ENCODE measurements at places on chromosomes 5 and 9.

DNA sequence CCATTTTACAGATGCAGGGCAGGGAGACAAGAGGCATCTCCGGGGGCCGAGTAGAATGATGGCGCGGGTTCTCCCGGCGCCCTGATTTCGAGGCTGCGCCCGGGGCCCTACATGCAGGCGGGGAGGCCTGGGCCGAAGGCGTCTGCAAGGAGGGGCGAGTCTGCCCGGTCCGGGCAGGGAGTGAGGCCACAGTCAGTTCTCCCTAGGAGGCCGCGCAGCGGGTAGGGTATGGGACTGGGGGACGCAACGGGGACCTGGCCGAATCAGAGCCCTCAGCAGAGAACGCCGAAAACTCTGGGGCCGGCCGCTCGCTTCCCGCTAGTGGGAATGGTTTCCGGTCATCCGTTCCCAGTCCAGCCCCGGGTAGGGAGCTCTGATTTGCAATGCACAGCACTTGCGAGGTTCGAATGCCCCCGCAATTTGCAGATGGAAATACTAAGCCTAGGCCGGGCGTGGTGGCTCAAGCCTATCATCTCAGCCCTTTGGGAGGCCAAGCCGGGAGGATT, 6.4 kb downstream of the TLX3 start:
- DNase-seq = no peak

DNA sequence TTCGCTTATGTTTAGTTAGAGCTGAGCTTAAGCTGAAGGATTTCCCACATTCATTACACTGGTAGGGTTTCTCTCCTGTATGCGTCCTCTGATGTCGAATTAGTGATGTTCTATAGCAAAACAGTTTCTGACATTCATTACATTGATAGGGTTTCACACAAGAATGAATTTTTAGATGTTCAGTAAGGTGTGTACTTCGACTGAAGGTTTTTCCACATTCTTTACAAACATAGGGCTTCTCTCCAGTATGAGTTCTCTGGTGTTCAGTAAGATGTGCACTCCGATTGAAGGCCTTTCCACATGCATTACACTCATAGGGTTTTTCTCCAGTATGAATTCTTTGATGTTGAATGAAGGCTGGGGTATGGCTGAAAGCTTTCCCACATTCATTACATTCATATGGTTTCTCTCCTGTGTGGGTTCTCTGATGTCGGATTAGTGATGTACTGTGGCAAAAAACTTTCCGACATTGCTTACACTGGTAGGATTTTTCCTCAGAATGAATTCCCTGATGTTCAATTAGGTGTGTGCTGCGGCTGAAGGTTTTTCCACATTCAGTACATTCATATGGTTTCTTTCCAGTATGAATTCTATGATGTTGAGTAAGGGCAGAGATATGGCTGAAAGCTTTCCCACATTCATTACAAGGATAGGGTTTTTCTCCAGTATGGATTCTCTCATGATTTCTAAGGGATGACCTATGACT, 14.6 kb downstream of the ZNF883 start:
- DNase-seq = no peak

GRCh38 chr5:27814983-27815382, 776.6 kb upstream of the CDH9 start:
- DNase-seq = no peak

GRCh38 chr5:180620014-180620413, 28.7 kb upstream of the SCGB3A1 start:
- no peak for DNase-seq

DNA sequence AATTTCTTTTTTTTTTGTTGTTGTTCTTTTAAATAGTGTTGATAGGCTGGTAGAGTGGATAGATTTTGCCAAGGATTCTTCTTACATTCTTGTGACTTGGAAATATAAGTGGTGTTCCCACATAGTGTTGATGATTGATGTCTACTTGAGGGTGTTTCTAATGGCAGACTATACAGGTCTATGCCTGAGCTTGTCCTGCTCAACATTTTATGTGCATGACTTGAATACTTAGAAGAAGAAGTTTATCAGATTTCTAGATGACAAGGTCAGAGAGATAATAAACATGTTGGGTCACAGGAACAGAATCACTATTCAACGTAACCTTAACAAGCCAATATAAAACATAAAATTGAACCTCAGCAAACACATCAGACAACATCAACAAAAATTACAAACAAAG, 24.2 kb downstream of the XRCC4 start:
- DNase-seq = no peak

DNA sequence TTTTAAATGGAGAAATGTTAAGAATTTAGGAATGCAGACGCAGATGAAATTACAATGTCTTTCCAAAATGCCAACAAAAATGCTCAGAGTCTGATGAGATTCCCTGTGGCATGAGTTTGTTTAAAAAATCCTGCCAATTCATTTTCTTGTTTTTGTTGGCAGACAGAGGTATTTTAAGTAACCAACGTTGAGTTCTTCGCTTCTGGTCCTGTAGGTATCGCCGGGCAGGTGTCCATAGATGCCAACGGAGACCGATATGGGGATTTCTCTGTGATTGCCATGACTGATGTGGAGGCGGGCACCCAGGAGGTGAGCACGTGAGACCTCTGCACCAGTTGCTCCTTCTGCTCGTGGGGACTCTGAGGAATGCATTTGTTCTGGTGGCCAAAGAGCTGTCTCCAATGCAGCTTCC, 69.4 kb downstream of the NPR3 start:
- DNase-seq = no peak

DNA sequence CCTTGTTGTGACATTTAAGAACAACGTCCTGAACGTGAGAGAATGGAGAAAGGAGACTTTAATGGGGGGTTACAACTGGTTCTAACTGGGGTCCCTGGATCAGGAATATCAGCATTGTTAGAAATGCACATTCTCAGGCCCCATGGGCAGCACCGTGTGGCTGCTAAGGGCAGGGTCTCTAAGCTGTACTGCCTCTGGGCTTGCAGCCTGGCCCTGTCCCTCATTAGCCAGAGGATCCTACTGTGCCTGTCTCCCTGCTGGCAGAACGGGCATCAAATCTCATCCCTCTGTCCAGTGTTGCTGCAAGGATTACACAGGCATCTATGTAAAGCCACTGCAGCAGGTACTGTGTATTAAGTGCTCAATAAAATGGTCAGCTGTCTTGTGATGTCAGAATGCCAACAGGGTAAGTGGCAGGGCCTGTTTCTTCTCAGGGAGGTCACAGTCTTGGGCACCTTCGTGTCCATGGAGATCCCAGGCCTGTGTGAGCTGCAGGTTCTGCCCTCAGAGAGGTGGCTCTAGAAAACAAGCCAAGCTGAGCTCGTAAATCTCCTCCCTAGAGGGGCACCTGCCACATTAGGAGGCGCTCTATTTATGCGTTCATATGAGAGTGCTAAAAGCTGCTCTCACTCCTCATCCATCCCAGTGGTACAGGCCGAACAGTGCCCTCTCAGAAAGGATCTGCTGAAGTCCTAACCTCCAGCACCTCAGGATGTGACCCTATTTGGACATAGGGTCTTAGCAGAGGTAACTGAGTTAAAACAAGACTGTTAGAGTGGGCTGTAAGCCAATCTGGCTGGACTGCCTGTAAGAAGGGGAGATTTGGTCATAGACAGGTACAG, 210.5 kb downstream of the GADD45G start:
- DNase-seq = no peak

DNA sequence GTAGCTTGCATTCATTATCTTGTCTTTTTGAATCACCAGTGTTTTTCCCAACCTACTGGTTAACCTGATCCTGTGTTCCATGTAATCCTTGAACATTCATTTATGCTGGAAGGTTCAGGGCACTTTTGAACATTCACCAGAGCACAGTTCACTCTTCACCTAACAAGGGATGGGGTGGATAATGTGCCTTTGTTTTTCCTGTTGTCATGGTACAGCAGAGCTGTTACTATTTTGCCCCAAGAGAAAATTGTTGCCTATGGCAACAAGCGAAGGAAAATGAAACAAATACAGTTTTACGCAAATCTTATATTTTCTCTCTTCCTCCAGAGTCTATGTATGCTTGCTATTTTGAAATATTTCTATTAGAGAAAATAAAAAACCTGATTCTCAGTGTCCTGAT, 60.3 kb upstream of the RIOK2 start:
- DNase-seq = no peak

DNA sequence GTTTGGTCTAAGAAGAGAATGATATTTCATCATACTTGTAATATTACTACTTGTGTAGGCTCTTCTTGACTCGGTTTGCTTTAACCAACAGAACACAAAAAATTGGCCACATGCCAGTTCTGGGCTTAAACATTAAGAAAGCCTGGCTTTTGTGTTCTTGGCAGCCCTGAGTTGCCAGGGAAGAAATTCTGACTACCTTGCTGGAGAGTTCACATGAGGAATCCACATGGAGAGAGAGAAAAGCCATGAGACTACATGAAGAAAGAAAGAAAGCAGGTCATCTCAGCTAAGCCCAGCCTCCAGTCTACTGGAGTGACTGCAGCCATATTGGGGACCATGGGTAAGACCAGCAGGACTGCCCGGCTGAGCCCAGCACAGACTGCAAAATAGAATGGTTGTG, 524.8 kb downstream of the RAB3C start:
- no peak for DNase-seq

- no peak for DNase-seq
Observed at GRCh38 chr5:53983568-53984460, 326.6 kb downstream of the ARL15 start.

DNA sequence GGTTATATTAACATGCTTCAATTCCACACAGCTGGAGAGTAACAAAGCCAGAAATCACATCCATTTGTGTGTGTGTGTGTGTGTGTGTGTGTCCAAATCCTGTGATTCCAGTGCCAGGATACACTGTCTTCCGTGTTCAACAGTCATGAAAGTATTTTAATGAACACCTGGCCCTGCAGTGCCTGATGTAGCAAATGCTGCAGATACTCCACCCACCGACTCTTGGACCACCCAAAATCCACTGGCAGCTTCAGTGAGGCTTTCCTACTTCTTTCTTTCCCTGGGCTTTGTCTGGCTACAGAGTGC, 13.1 kb upstream of the INSYN2B start:
- DNase-seq = no peak

DNA sequence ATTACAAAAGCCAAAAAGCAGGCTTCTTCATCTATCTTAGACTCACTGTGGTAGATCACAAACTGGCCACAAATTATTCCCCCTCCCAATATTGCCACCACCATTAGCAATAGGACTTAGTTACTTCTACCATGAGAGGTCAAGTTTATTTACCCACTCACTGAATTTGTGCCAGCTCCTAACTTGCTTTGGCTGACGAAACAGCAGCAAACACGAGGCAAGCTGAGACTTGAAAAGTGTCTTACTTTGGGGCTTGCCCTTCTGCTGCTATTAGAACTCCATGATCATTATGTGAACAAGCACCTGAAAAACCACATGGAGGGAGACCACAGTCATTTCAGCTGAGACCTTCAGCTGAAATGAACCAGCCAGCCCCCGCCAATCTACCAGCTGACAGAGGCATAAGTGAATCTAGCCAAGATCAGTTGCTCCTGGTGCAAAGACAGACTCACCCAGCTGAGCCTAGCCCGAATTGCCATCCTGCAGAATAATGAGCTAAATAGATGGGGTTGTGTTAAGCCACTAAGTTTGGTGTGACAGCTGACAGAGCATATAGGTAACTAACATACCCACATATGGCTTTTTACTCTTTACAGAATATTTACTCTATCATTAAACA, 5.7 kb downstream of the WDR41 start:
- no peak for DNase-seq
